ENCODE measurements at places on chromosomes 4 and X.

- no peak for DNase-seq
Observed at GRCh38 chr4:173506597-173507211, 23.3 kb downstream of the HAND2 start.

DNA sequence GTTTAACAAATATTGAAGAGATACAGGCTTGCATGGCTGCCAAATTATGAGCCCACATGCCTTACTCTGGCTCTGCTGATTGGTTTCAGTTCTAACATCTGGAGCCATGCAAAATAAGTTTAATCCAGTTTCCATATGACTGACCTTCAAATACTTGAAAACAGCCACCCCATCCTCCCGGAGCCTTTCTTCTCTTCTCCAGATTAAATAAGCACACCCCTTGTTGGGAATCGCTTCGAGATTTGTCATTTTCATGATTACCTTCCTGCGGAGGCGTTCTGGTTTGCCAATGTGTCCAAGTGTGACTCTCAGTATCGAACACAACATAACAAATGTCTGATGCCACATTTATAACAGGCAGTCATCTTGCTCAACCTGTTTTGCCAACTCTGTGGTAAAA, 101.6 kb upstream of the JADE1 start:
- DNase-seq: no peak

- DNase-seq: no peak
Observed at GRCh38 chr4:6017800-6018199, 431 bp downstream of the C4orf50 start.

DNA sequence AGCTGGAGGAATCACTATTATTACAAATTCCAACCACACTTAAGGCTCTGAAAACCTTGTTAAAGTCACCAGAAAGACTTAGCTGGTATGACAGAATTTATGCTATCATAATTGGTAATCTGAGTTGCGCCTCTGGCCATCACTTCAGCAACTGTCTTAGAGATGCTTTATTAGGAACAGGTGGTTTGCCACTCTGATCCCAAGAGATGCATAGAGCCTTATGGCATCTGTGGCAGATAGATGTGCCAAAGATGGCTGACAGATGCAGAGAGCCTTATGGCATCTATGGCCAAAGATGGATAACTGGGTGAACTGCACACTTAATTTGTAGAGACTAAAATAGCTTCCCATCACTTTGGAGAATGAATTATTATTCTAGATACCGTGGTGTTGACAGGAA, 32.3 kb upstream of the PLAC8 start:
- no peak for DNase-seq

- DNase-seq: no peak
Observed at GRCh38 chr4:7769396-7770223, 170.1 kb downstream of the AFAP1 start.

GRCh38 chrX:46595084-46595483, 21.5 kb downstream of the CHST7 start:
- no peak for DNase-seq

- DNase-seq: no peak
Observed at GRCh38 chrX:9351126-9351525, 113.7 kb upstream of the TBL1X start.

GRCh38 chr4:39357002-39357401, 9.2 kb downstream of the RFC1 start:
- peak; percentile 67 for DNase-seq

GRCh38 chr4:1684506-1685234, 557 bp upstream of the FAM53A start:
- no peak for DNase-seq

DNA sequence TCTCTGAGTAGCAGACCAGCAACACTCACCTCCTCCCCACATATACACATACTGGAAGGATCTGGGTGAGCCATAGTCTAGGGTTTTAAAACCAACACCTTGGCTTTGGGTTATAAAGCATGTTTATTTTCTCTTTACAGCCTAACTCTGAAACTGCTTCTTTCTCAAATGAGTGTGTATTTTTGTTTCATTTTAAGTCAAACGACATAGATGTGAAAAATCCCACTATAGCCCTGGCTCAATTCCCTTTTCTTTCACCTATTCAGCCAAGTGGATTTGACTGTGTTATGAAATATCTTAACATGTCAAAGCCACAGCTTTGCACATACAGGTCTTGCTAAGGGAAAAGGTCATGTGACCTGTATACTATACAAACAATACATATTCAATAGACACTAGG, 13.8 kb downstream of the NEXMIF start:
- no peak for DNase-seq

- DNase-seq: peak; percentile 3
Observed at GRCh38 chr4:122710434-122711308, 21.8 kb upstream of the BBS12 start.

GRCh38 chr4:117678861-117679260, 355.4 kb upstream of the NDST3 start:
- DNase-seq: no peak

DNA sequence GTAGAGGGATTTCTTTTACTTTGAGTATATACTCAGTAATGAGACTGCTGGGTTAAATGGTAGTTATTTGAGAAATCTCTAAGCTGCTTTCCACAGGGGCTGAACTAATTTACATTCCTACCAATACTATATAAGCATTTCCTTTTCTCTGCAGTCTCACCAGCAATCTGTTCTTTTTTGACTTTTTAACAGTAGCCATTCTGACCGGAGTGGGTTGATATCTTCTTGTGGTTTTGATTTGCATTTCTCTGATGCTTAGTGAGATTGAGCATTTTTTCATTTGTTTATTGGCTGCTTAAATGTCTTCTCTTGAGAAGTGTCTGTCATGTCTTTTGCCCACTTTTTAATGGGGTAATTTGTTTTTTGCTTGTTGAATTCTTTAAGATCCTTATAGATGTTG, 43.3 kb downstream of the SPCS3 start:
- DNase-seq: peak; percentile 6

- no peak for DNase-seq
Observed at GRCh38 chr4:70691661-70692060, 3.3 kb downstream of the UTP3 start.

- no peak for DNase-seq
Observed at GRCh38 chrX:31546126-31546525, 474.3 kb upstream of the FTHL17 start.

GRCh38 chrX:85111347-85111746, 107.7 kb downstream of the APOOL start:
- peak; percentile 34 for DNase-seq

GRCh38 chr4:121326597-121326996, 54.2 kb downstream of the QRFPR start:
- DNase-seq: no peak

DNA sequence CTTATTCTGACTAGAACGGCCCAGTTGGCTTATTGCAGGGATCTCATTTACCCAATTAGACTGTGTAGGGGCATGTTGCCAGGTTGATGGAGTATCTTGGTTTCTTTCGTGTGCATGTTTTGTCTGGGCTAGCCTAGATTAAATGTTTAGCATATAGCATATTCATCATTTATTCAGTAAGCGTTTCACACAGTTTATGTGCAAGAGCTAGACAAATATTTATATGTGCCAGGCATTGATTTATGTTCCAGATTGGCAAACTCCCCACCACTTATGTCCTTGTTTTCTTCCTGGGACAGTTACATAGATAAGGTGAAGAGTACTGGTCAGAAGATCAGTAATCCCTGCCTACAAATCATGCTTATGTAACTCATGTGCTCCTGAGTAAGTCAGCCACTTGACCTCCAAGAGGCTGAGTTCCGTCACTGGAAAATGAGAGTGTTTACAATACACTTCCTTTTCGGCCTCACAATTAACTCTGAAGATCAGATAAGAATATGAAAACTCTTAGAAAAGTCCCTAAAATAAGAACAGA, 57.2 kb downstream of the RUFY3 start:
- DNase-seq: no peak

GRCh38 chrX:54067766-54068165, 23.5 kb upstream of the PHF8 start:
- DNase-seq: no peak
